ENCODE measurements at places on chromosomes 3 and 15.

- no peak for DNase-seq
These were observed 22.5 kb downstream of the NRROS start for GRCh38 chr3:196662033-196662432.

DNA sequence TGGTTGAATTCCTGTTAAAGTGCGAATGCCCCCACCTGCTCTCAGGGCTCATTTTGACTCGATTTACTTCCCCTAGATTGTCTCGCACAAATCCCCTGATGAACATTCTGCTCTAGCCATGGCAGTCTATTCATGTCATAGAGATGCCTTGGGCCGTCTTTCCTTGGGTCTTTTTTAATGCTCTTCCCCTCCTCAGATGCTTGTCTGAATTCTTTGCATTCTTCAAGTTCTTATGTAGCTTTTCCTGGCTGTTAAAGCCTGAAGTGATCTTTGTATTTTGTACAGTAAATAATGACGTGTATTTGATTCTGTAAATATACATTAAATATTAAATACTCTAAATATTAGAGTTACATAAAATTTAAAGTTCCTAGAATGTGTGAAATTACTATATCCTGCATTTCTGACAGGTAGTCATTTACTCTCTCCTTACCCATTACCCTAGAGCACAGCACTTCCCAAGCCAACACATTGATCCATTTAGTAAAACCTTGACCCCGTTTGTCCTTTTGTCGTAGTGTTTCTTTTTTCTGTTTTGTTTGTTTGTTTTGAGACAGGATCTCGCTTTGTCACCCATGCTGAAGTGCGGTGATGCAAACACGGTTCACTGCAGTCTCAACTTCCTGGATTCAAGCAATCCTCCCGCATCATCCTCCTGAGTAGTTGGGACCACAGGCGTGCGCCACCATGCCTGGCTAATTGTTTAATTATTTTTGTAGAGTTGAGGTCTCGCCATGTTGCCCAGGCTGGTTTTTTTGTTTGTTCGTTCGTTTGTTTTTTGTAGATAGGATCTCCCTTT lies 47.9 kb downstream of the YEATS2 start:
- no peak for DNase-seq

DNA sequence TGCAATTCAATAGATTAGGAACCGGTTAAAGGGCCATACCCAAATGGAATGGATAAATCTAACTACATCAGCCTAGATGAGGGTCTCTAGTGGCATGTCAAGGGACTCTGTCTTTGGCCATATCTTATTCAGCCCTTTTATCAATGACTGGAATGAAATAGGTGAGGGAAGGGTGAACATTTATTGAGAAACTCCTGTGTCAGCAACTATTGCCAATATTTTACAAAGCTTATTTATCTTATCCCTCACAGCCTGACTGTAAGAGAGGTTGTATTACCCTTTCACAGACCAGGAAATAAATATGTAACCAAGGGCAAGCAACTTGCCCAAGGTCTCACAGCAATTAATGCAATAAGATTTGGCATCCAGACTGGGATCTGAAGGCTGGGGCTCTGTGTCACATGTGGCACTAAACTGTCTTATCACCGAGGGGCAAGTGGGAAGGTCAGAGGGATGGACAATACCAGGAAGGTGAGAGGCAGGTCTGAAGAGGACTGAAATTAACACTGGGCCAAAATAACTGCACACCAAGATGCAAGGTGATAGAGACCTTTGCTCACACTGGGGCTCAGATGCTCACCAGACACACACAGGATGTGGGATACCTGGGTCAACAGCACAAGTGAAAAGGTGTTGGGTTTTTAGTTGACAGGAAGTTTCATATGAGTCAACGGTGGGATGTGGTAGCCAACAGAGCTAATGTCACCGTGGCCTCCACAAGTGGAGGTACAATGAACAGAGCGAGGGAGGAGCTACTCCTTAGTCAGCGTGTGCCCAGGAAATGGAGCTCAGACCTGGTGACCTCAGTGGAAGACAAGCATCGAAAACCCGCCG lies 261.3 kb downstream of the RPLP1 start:
- peak; percentile 47 for DNase-seq

DNA sequence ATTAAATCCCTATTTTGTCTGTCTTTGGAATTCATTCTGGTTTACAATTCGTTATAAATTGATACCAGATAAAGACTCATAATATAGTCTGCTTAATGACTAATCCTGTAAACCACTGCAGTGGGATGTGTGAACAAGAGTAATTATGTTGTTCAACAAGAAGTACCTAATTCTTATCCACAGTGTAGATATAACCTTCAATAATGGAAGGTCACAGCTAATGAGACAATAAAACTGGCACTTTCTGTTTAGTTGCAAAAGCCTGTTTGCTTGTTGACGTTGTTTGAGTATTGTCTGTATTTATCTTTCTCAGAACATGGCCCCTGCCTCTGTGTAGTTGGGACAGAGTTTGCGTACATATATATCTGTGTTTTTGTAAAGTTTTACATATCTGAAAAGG lies 26.7 kb downstream of the PIAS1 start:
- DNase-seq, result no peak

DNA sequence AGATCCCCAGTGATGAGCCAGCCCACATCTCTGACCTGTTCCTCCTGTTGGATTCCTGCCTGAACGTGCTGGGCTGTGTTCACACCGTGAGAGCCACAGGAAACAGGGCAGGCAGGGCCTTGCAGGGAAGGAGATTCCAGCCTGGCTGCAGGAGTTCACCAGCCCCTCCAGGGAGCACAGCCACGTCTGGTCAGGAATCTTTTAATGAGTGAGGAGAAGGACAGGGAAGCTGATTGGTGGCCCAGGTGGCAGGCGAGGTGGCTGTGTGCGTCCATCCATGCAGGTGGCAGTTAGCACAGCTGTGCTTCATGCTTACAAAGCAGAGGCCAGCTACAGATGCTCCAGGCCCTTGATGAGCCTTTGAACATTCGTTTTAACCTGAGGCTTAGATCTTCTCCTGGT lies 10.5 kb downstream of the LRRK1 start:
- no peak for DNase-seq

DNA sequence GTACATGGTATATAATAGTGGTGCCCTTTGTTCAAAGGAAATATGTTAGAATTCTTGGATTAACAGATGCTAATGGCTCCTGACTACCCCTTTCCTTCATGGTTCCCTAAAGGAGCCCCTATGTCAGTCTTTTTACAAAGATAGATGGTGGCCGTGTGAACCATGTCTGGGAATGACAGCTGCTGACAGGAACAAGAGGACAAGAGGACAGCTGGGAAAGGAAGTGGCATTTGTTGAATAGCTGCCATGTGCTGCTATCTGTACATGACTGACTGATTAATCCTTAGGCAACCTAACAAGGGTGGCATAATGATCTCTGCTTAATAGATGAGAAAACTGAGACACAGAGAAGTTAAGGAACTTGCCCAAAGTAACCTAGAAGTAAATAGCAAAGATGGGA lies 321.7 kb downstream of the ZNF621 start:
- DNase-seq, result no peak

GRCh38 chr15:44289259-44289790 lies 806 bp downstream of the GOLM2 start:
- no peak for DNase-seq

GRCh38 chr3:45123030-45123429 lies 23.1 kb downstream of the CDCP1 start:
- no peak for DNase-seq

DNA sequence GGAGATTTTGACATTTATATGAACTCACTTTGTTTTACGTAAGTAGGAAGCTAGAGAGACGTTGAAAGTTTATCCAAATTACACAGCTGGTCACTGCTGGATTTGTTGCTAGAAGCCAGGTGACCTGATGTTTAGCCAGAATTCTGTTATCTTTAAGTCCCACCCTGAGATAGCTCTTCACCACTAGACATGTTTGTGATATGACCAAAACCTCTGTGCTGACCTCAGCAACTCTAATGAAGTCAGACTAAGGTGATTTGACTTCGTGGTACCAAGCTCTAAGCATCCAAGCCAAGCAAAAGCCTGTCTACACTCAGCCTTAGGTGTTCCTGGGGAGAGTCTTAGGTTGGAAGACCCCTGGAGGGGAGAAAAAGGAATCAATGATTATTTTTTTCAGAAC lies 102.4 kb downstream of the ARRDC4 start:
- no peak for DNase-seq

GRCh38 chr3:171729452-171730334 lies 80.6 kb downstream of the PLD1 start:
- no peak for DNase-seq

- no peak for DNase-seq
These were observed 6.0 kb downstream of the UBL7 start for GRCh38 chr15:74454764-74455500.

DNA sequence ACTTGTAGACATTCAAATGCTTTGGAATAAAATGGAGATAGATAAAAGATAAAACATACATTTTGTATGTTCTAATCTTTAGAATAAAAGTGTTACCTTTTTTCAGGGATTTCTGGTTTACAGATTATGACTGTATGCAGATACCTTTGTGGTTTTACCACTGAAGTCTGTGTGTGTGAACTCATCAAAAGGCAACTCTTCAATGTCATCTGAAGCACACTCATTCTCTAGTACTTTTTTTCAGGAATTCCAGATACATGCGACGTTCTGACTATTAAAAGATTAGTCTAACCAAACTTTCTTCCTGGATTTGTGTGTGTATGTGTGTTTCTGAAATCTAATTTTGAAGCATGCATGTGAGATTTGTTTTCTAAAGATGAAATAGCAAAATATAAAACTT lies 188.6 kb downstream of the NLGN1 start:
- DNase-seq, result no peak

DNA sequence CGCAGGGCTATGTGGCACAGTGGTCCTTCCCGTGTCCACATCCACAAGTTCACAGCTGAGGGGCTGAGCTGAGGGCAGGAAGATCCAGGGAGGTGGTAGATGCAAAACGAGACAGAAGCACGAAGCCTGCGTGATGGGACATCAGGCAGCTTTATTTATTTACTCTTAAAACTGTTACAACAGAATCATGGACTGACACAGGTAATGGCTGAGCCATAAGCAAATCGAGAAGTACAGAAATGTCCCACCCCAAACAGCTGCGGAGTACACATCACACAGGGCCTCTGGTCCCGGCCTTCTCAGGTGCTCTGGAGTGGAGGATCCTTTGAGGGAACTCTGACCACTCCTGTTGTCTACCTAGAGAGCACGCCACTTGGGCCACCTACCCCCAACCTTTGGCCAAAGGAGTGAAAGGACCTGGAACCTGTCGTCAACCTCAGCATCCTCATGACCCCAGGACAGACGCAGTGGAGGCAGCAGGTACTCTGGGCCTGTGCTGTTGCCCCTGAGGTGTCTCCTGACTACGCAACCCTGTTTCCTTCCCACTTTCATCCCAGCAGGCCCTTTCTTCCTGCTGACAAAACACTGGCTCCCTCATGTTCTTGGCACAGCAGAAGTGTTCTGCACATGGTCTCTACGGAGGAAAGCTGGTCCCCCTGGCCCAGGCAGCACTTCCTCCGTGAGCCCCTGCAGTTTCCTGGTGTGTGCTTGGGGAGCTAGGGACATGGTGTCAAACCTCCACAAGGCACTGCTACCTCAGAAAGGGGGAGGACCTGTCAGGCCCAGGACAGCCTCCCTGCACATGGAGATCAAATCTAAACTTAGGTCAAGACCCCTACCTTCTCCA lies 47.8 kb downstream of the DHX30 start:
- DNase-seq, result no peak
